Pulmonary artery endothelial cell (primary cell): ENCODE measurements at places on chromosomes 7 and 10. TPM values are rescaled to one million over a fixed set of nuclear protein-coding genes. Genes with fewer than 3 reads are reported as not detected.

NOS3 gene
- total RNA-seq: 58.3 and 67.0 TPM in 2 replicates

CALML3 gene
- not detected in 2 replicates for total RNA-seq

ARHGEF35 gene
- total RNA-seq: 0.40 and 0.88 TPM in 2 replicates

EBF3 gene
- total RNA-seq: 0.07 and 0.14 TPM in 2 replicates

POLR2J2 gene
- total RNA-seq: 1.7 and 2.6 TPM in 2 replicates

CCDC172 gene
- total RNA-seq: not detected in 2 replicates

MYOZ1 gene
- total RNA-seq: not detected in 2 replicates

SLC4A2 gene
- 64.6 and 79.7 TPM in 2 replicates for total RNA-seq

OPN4 gene
- total RNA-seq: not detected in 2 replicates

RBM20 gene
- total RNA-seq: 0.13 TPM in 1 of 2 replicates, not detected in the other

CPN1 gene
- total RNA-seq: not detected in 2 replicates

AGAP4 gene
- 2.9 and 3.1 TPM in 2 replicates for total RNA-seq

KLF14 gene
- not detected in 2 replicates for total RNA-seq

STEAP1B gene
- total RNA-seq: 53.2 and 57.9 TPM in 2 replicates

CCDC146 gene
- 0.53 and 0.86 TPM in 2 replicates for total RNA-seq

IL2RA gene
- not detected in 2 replicates for total RNA-seq

MICALL2 gene
- 11.0 and 12.9 TPM in 2 replicates for total RNA-seq

SORCS3 gene
- total RNA-seq: not detected in 2 replicates

H2BK1 gene
- total RNA-seq: not detected in 2 replicates

PTPRN2 gene
- 0.53 and 0.88 TPM in 2 replicates for total RNA-seq

GIMAP8 gene
- 68.3 and 104 TPM in 2 replicates for total RNA-seq

TMEM120A gene
- total RNA-seq: 29.4 and 33.8 TPM in 2 replicates

DMBT1 gene
- not detected in 2 replicates for total RNA-seq

NAT16 gene
- total RNA-seq: not detected in 2 replicates

GDF10 gene
- total RNA-seq: not detected in 2 replicates

UCN3 gene
- not detected in 2 replicates for total RNA-seq

AKR1B15 gene
- not detected in 2 replicates for total RNA-seq

FAM204A gene
- total RNA-seq: 77.0 and 96.6 TPM in 2 replicates

SLC13A1 gene
- total RNA-seq: not detected in 2 replicates

VPS37D gene
- 2.5 and 4.3 TPM in 2 replicates for total RNA-seq

MBL2 gene
- total RNA-seq: not detected in 2 replicates

EMX2 gene
- total RNA-seq: not detected in 2 replicates

SFTPA1 gene
- total RNA-seq: not detected in 2 replicates

OR9A2 gene
- not detected in 2 replicates for total RNA-seq

LHFPL3 gene
- total RNA-seq: not detected in 2 replicates

ZNF438 gene
- 4.8 and 6.5 TPM in 2 replicates for total RNA-seq

LRMDA gene
- 7.2 and 14.6 TPM in 2 replicates for total RNA-seq

ELN gene
- 0.20 and 0.21 TPM in 2 replicates for total RNA-seq

RHOBTB1 gene
- 29.1 and 38.6 TPM in 2 replicates for total RNA-seq

PRXL2A gene
- 87.0 and 219 TPM in 2 replicates for total RNA-seq

MYO1G gene
- total RNA-seq: 0.11 and 0.13 TPM in 2 replicates

FAM241B gene
- 0.20 TPM in 1 of 2 replicates, not detected in the other for total RNA-seq

GNAT3 gene
- not detected in 2 replicates for total RNA-seq

MLXIPL gene
- not detected in 2 replicates for total RNA-seq

LRRD1 gene
- not detected in 2 replicates for total RNA-seq

IFIT5 gene
- 11.5 and 19.5 TPM in 2 replicates for total RNA-seq

MTURN gene
- total RNA-seq: 4.6 and 8.1 TPM in 2 replicates

EBLN1 gene
- not detected in 2 replicates for total RNA-seq

CDK1 gene
- total RNA-seq: 44.6 and 88.6 TPM in 2 replicates

JAKMIP3 gene
- 0.07 TPM in 2 replicates for total RNA-seq

LUC7L2 gene
- total RNA-seq: 33.0 and 47.8 TPM in 2 replicates

UBE2H gene
- 83.2 and 91.1 TPM in 2 replicates for total RNA-seq

AOAH gene
- total RNA-seq: not detected in 2 replicates

EVX1 gene
- not detected in 2 replicates for total RNA-seq

PYROXD2 gene
- total RNA-seq: 4.0 TPM in 2 replicates
